ENCODE measurements at places on chromosomes 1 and 21. TPM values are rescaled to one million over a fixed set of nuclear protein-coding genes. Genes with fewer than 3 reads are reported as not detected.

GRCh38 chr1:188769936-188770335 is 1707.7 kb downstream of the BRINP3 start:
- no peak for DNase-seq

Gene CCDC181
- total RNA-seq, result 0.41 TPM

Gene HPDL
- total RNA-seq, result 0.24 TPM

Gene CNTN2
- not detected for total RNA-seq

GRCh38 chr1:118008011-118008410 is 78.5 kb downstream of the WDR3 start:
- DNase-seq, result no peak

GRCh38 chr1:152143150-152143887 is 15.7 kb downstream of the RPTN start:
- no peak for DNase-seq

GRCh38 chr21:38838598-38839327 is 33.0 kb downstream of the ETS2 start:
- DNase-seq, result no peak

Gene SFN
- total RNA-seq, result not detected

GRCh38 chr1:185495007-185495406 is 178.0 kb upstream of the IVNS1ABP start:
- no peak for DNase-seq

Gene TMIGD3
- not detected for total RNA-seq

Gene SLC9C2
- not detected for total RNA-seq

DNA sequence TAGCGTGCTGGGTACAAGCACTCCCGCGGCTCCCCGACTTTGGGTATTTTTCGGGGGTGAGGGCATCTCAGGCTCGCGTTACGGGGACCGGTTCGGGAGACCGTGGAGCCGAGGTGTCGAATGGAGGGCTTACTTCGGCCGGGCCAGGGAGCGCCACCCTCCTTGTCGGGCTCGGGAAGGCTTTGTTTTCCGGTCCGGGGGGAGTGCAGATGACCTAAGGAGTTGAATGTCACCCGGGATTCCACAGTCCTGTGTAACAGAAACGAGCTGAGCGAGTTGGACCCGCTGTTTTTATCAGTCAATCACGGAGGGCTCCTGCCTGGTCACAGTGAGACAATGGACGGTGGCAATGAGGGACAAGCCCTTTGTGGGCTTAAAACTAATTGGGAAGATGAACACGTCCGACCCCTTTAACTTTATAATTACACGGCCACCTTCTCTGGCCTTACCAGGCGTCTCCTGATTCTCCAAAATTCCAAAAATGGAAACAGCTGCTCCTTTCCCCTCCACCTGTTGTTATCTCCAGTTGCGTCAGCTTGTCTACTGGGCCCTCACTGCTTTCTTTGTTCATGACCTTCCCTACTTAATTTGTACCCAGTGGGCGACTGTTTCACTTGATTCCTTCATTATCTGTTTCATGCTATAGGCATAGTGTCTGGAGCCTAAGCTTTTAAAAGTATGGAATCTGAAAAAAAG is 929 bp upstream of the TRIM45 start:
- no peak for DNase-seq

DNA sequence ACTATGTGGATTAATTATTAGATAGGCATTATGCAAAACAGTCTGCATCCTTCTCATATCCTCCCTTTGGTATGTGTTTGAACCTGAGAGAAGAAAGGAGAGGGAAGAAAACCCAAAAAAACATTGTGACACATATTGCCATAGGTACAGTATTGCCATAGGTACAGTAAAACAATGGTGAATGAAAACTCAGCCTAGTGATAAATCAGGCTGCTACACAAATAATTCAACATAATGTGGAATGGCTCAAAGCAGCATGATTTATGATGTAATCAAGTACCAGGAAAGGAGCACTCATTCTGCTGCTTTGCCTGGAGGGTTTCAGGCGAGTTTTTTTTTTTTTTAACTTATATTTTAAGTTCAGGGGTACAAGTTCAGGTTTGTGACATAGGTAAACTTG is 213.9 kb upstream of the LYPLAL1 start:
- no peak for DNase-seq

- DNase-seq, result no peak
Measured at GRCh38 chr21:19853709-19854575, 1144.3 kb upstream of the NCAM2 start.

GRCh38 chr1:9413877-9414213 is 121.2 kb downstream of the SPSB1 start:
- no peak for DNase-seq

- no peak for DNase-seq
Measured at GRCh38 chr21:18743531-18743930, 339.9 kb upstream of the TMPRSS15 start.

DNA sequence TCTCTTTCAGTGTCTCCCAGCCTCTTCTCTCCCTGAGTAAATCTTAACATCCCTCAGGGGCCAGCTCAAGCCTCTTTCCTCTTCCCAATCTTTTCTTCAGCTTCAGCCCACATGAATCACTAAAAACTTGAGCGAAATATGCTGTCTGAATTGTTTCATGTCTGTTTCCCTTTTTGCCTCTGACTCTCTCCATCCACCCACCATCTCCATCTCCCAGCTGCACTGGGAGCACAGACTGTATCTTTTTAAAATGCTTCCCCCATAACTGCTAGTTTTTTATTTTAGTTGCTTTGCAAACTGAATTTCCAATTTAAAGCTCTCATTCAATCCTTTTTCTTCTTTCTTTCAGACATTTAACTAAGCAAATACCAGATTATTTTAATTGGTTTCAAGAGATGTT is 3.0 kb upstream of the AHCTF1 start:
- DNase-seq, result no peak

GRCh38 chr1:46043458-46044017 is 88.9 kb downstream of the PIK3R3 start:
- DNase-seq, result no peak

Gene C1QA
- total RNA-seq, result not detected

- DNase-seq, result no peak
Measured at GRCh38 chr21:45405819-45406762, 1.1 kb downstream of the COL18A1 start.

GRCh38 chr21:15219894-15220293 is 155.1 kb upstream of the NRIP1 start:
- no peak for DNase-seq
